ENCODE measurements at places on chromosomes 1 and 21.
A peak's percentile ranks its signal among the peaks of the same experiment; 100 is the strongest.

GRCh38 chr1:177665935-177666334 lies 303.9 kb downstream of the SEC16B start:
- no peaks in the 10 kb centered on the region for H3K27me3 ChIP-seq
- no peaks in the 10 kb centered on the region for H3K4me1 ChIP-seq
- H3K27ac ChIP-seq: no peak overlapping the region
- no peak for DNase-seq
- no peaks in the 10 kb centered on the region for H3K36me3 ChIP-seq
- no peak overlapping the region for H3K4me3 ChIP-seq

DNA sequence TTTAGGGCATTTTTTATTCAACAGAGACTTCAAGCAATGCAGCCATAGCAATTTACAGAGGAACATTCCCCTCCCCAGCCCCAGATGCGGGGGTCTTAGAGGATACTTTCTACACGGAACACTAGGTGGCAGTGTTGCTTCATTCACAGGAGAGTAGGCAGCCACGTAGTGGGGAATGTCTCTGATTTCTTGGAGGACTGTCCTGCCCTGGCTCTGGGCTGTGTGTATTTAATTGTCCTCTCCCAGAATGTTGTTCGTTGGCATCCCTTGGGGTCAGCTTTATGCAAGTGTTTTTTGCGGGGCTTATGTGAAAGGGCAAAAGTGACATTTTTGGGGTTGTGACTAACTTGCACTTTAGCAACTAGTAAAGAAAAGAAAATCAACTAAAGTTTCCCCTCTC lies 96.9 kb downstream of the PAPPA2 start:
- no peaks in the 10 kb centered on the region for H3K36me3 ChIP-seq
- H3K27ac ChIP-seq: no peak overlapping the region
- no peak for DNase-seq
- H3K4me3 ChIP-seq: no peak overlapping the region
- peaks cover 13% of the 10 kb centered on the region for H3K27me3 ChIP-seq
- H3K4me1 ChIP-seq: no peaks in the 10 kb centered on the region

GRCh38 chr1:245552331-245552730 lies 397.5 kb downstream of the KIF26B start:
- H3K4me3 ChIP-seq: no peak overlapping the region
- H3K36me3 ChIP-seq: no peaks in the 10 kb centered on the region
- H3K4me1 ChIP-seq: no peaks in the 10 kb centered on the region
- peaks cover 10% of the 10 kb centered on the region for H3K27me3 ChIP-seq

GRCh38 chr1:16076865-16077238 lies 3.4 kb upstream of the FAM131C start:
- peaks cover 13% of the 10 kb centered on the region for H3K27me3 ChIP-seq
- H3K4me1 ChIP-seq: peaks cover 13% of the 10 kb centered on the region
- H3K4me3 ChIP-seq: no peak overlapping the region
- no peak overlapping the region for H3K27ac ChIP-seq
- peaks cover 7% of the 10 kb centered on the region for H3K36me3 ChIP-seq

- peak overlapping the region; percentile 4 for H3K27ac ChIP-seq
- H3K36me3 ChIP-seq: no peaks in the 10 kb centered on the region
Measured at GRCh38 chr1:229132106-229132443, 138.8 kb upstream of the RAB4A start.

DNA sequence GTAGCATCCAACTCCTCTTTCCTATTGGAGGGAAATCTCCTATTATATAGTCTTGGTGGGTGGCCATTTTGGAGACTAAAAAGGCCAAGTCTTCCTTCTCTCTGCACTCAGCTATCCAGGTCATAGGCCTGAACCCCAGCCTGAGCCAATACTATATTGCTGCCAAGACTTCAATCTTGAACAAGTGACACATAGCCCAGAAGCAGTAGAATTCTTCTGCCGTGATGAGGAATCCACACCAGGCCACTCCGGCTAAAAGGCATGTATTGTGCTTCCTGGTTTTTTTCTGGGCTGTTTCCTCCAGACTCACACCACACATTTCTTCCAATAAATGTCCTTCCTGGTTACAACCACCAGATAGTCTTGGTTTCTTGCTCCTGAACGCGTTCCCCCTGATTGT lies 43.0 kb downstream of the ATF3 start:
- H3K27me3 ChIP-seq: peaks cover 48% of the 10 kb centered on the region
- H3K4me3 ChIP-seq: no peak overlapping the region
- no peaks in the 10 kb centered on the region for H3K4me1 ChIP-seq
- DNase-seq: no peak
- no peaks in the 10 kb centered on the region for H3K36me3 ChIP-seq

- H3K36me3 ChIP-seq: no peaks in the 10 kb centered on the region
- H3K4me1 ChIP-seq: no peaks in the 10 kb centered on the region
- no peak overlapping the region for H3K27ac ChIP-seq
- H3K4me3 ChIP-seq: no peak overlapping the region
- peaks cover 12% of the 10 kb centered on the region for H3K27me3 ChIP-seq
- no peak for DNase-seq
Measured at GRCh38 chr1:65904681-65905083, 112.0 kb downstream of the PDE4B start.

DNA sequence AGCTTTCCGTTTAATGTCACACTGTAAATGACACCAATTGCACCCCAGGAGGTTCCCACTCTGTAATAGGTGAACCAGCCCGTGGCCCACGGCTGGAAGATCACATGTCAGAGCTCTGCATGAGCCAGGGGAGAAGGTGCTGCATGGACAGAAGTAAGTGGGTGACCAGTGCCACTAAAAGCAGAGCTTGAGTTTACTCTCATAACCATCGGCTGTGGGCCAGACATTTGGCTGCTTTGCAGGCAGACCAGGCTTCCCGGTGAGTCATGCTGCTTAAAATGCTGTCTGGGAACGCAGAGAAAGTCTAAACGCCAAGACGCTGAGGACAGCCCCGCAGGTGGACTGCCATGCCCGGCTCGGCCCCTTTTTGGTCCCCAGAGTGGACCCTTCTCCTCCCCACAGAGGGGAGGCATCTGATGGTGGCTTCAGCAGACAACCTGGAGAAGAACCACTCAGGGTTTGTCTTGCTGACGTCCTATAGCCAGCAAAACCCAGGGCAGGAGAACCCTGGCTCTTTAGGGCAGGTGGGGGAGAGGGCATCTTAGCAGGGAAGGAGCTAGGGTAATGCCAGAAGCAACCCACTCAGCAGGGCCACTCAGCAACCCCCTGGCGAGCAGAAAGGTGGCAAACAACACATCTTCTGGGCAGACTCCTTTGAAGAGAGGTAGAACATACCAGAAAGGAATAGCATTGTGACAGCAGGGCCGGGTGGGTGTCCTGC lies 7.3 kb downstream of the KIAA2013 start:
- H3K27me3 ChIP-seq: no peaks in the 10 kb centered on the region
- DNase-seq: no peak
- H3K36me3 ChIP-seq: peaks cover 55% of the 10 kb centered on the region
- no peak overlapping the region for H3K4me3 ChIP-seq
- peaks cover 24% of the 10 kb centered on the region for H3K4me1 ChIP-seq

- H3K4me1 ChIP-seq: peaks cover 18% of the 10 kb centered on the region
- no peaks in the 10 kb centered on the region for H3K27me3 ChIP-seq
- DNase-seq: no peak
- H3K36me3 ChIP-seq: peaks cover 3% of the 10 kb centered on the region
- peak overlapping the region; percentile 80 for H3K27ac ChIP-seq
Measured at GRCh38 chr1:8604041-8604945, 213.1 kb downstream of the RERE start.

DNA sequence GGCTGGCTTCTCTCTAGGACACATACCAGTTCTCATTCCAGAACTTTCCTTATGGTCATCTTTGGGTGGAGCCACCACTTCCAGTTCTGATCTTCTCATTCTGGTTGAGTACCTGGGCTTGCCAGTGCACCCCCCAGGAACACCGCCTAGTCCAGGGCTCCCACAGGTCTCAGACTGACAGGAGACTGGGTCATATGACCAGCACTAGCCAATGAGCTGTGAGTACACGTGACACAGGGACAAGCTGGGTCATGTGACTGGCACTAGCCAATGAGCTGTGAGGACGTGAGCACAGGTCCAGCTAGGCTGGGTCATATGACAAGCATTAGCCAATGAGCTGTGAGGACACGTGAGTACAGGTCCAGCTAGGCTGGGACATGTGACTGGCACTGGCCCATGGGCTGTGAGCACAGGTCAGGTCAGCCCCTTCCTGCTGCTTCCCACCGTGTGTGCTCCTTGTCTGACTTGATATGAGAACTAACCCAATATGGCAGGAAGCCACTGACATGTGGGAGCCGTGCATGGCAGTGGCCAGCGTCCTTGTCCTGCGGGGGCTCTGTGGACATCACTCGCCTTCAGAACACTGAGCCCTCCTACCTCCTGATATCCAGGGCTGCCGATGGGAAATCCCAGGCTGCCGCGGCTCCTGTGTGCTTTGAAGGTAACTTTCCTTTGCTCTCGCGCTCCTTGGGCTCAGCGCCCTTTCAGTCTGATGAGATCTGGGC lies 22.7 kb downstream of the KRTAP10-1 start:
- H3K27me3 ChIP-seq: peaks cover 12% of the 10 kb centered on the region
- no peaks in the 10 kb centered on the region for H3K36me3 ChIP-seq
- H3K4me3 ChIP-seq: no peak overlapping the region
- H3K4me1 ChIP-seq: no peaks in the 10 kb centered on the region

GRCh38 chr1:156513185-156513584 lies 12.6 kb upstream of the MEF2D start:
- H3K36me3 ChIP-seq: peaks cover 4% of the 10 kb centered on the region
- peaks cover 20% of the 10 kb centered on the region for H3K4me1 ChIP-seq

DNA sequence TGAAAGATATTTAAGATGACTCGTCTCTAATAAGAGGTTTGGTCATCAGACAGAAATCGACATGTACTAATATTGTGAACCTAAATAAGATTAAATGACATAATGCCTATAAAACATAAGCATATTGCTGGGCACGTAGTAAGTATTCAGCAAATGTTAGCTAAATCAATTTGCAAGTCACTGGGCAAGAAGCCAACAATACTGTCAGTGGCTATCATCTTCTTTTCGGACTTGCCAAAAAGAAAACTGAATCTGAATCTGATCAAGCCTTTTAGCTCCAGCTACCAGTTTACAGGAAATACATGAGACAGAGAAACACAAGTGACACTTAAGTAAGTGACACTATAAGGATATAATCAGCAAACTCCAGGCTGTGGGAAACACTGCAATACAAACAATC lies 46.0 kb downstream of the RPL5 start:
- H3K27ac ChIP-seq: peak overlapping the region; percentile 75
- H3K4me3 ChIP-seq: peak overlapping the region; percentile 42
- H3K27me3 ChIP-seq: no peaks in the 10 kb centered on the region
- DNase-seq: no peak
- H3K4me1 ChIP-seq: peaks cover 18% of the 10 kb centered on the region

GRCh38 chr21:41121785-41122415 lies 46.1 kb upstream of the BACE2 start:
- no peak for DNase-seq
- no peaks in the 10 kb centered on the region for H3K36me3 ChIP-seq
- H3K4me3 ChIP-seq: no peak overlapping the region
- no peak overlapping the region for H3K27ac ChIP-seq
- peaks cover 30% of the 10 kb centered on the region for H3K27me3 ChIP-seq

DNA sequence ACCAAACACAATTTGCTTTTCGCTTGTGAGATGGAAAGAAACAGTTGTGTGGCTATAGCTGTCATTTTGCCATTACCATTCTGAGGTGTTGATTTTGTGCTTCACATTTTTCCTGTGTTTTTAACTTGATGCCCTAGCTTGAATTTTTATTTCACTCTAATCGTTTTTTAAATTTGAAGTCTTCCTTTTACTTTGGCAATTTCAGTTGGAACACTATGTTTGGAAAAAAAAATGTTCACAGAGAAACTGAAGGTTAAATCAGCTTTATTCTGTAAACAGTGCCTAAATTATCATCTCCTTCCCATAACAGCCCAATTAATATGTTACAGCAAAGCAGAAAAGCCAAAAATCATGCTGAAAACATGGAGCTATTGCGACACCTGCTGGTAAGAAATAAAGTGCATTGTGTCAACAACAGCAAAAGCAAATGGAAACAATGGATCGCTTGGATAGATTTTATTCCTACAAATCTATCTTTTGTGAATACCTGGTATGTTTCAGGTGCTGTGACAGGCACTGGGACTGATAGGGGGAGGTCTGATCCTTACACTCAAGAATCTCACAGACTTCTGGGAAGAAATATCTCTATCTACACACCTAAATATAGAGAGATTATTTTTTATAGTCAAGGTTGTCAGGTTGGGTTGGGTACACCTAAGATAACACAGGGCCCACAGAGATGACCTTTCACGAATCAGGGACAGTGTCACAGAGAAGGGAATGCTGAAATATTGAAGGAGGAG lies 16.2 kb upstream of the ERICH3 start:
- H3K27ac ChIP-seq: no peak overlapping the region
- H3K4me3 ChIP-seq: no peak overlapping the region
- DNase-seq: peak; percentile 51

GRCh38 chr1:210655511-210655910 lies 326.8 kb downstream of the HHAT start:
- no peak for DNase-seq
- H3K4me1 ChIP-seq: no peaks in the 10 kb centered on the region
- H3K36me3 ChIP-seq: no peaks in the 10 kb centered on the region
- H3K27me3 ChIP-seq: no peaks in the 10 kb centered on the region
- no peak overlapping the region for H3K4me3 ChIP-seq

- peaks cover 4% of the 10 kb centered on the region for H3K4me1 ChIP-seq
- no peaks in the 10 kb centered on the region for H3K27me3 ChIP-seq
- no peaks in the 10 kb centered on the region for H3K36me3 ChIP-seq
- peak overlapping the region; percentile 44 for H3K4me3 ChIP-seq
- DNase-seq: no peak
Measured at GRCh38 chr1:59697150-59697800, 117.5 kb upstream of the HOOK1 start.

- no peak overlapping the region for H3K4me3 ChIP-seq
- H3K27ac ChIP-seq: no peak overlapping the region
- no peak for DNase-seq
Measured at GRCh38 chr1:94986783-94987182, 59.9 kb upstream of the CNN3 start.

DNA sequence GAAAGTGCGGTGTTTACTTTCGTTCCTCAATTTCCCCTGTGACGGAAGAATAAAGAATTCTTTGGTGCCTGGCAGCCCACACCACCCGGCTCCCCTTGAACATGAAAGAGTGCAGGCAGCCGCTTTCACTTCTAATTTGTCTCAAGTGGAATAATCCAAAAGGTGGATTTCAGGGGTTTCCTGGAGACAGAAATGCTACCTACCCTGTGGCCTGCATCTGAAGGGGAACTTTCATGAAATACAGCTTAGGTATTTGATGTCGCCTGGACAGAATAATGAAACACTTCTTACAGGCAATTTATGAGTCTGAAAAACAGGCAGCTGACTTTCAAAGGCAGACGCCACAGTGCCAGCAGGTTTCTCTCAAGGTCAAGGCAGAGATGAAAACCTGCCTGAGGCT lies 169.5 kb upstream of the USP24 start:
- H3K27ac ChIP-seq: no peak overlapping the region
- H3K27me3 ChIP-seq: peaks cover 6% of the 10 kb centered on the region
- H3K4me1 ChIP-seq: no peaks in the 10 kb centered on the region
- H3K36me3 ChIP-seq: no peaks in the 10 kb centered on the region

GRCh38 chr1:45172005-45172404 lies 34.4 kb downstream of the ZSWIM5 start:
- no peak overlapping the region for H3K27ac ChIP-seq
- peaks cover 5% of the 10 kb centered on the region for H3K4me1 ChIP-seq
- no peaks in the 10 kb centered on the region for H3K27me3 ChIP-seq
- DNase-seq: no peak
- H3K4me3 ChIP-seq: no peak overlapping the region
